Stimulated activated CD4-positive, alpha-beta T cell treated with anti-CD3 and anti-CD28 coated beads, Interleukin-12 subunit alpha, Interleukin-12 subunit beta, amount 100 ng/mL, for 48 hours (primary cell): ENCODE measurements at places on chromosomes 7 and 10.

DNA sequence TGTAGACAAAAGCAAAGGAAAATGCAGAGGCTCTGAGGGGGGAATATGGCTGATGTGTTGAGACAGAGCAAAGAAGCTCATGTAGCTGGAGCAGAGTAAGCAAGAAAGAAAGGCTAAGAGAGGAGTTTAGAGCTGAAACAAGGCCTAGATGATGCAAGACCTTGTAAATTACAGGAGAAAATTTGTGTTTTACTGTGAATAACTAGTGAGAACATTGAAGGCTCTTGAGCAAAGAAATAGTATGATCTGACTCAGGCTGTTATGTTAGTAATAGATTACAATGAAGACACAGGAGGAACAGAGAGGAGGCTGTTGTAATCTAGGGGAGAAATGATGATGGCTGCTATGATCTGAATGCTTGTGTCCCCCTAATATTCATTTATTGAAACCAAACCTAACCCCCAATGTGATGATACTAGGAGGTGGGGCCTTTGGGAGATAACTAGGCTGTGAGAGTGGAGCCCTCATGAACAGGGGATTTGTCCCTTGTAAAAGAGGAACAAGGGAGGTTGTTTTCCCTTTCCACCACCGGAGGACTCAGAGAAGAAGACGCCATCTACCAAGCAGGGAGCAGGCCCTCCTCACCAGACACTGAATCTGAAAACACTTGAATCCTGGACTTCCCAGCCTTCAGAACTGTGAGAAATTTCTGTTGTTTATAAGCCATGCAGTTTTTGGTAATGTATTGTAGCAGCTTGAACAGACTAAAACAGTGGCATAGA, 394.9 kb downstream of the HTR7 start:
- DNase-seq: no peak

DNA sequence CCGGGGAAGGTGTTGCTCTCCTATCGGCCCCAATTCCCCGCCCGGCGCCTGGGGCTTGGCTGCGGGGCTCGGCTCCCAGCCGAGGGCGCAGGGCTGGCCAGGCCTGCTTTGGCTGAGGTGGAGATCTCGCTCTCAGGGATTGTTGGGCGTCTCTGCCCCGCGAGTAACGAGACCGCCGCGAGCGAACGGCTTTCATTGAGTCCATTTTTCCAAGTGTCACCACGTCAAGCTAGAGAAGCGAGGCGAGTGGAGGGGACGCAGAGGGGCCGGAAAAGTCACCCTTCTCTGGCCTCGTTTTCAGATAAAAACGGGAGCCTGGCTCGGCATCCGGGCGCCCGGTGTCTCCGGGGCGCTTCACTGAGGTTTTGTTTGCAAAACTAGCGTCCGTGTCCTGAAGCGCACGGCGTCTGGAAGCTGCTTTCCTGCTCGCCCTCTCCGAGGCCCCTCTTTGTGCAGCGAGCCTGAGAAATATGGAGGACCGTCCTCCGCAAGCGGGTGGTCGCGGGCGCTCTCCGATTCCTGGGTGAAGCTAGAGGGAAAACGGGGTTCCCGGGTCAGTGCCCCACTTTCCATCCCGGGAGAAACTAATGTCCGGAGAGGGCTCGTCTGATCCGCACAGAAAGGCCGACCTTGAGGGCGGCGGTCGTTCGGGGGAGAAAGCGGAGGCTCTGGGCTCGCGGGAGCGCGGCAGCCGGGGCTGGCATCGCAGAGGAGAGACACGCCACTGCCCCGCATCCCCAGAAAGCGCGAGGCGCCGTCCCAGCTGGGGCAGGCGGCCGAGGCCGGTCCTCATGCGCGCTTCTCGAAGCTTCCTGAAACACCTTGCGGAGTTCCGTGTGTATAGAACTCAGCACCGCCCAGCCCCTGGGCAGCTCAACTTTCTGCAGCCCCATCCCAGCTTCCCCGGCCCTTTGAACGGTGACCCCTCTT, 3.5 kb upstream of the EN2 start:
- DNase-seq: no peak

DNA sequence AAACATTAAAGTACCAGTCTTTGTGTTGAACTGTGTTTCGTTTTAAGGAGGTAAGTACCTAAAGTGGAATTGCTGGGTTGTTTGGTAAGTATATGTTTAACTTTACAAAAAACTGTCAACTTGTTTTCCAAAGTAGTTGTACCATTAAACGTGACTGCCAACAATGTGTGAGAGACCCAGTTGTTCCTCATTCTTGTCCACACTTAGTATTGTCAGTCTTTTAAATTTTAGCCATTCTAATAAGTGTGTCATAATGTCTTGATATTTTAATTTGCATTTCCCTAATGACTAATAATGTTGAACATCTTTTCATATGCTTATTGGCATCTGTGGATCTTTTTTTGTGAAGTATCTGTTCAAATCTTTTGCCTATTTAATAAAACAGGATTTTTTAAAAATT, 74.3 kb downstream of the POLL start:
- no peak for DNase-seq

DNA sequence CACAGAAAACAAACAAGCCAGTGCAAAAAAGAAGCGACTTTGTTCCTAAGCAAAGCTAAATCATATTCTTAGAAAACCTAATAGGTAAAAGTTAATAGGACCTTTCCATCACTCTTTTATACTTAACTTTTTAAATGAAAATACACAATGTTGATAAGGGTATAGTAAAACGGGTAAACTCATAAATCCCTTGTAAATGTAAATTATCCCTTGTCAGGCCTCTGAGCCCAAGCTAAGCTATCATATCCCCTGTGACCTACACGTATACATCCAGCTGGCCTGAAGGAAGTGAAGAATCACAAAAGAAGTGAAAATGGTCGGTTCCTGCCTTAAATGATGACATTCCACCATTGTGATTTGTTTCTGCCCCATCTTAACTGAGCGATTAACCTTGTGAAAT, 76.4 kb downstream of the GSAP start:
- no peak for DNase-seq

GRCh38 chr7:151056666-151057505, 811 bp downstream of the CDK5 start:
- no peak for DNase-seq

GRCh38 chr10:48234295-48234694, 40.2 kb downstream of the FRMPD2 start:
- DNase-seq: no peak

- no peak for DNase-seq
These were observed 179.4 kb downstream of the PIP4K2A start for GRCh38 chr10:22534849-22535604.

DNA sequence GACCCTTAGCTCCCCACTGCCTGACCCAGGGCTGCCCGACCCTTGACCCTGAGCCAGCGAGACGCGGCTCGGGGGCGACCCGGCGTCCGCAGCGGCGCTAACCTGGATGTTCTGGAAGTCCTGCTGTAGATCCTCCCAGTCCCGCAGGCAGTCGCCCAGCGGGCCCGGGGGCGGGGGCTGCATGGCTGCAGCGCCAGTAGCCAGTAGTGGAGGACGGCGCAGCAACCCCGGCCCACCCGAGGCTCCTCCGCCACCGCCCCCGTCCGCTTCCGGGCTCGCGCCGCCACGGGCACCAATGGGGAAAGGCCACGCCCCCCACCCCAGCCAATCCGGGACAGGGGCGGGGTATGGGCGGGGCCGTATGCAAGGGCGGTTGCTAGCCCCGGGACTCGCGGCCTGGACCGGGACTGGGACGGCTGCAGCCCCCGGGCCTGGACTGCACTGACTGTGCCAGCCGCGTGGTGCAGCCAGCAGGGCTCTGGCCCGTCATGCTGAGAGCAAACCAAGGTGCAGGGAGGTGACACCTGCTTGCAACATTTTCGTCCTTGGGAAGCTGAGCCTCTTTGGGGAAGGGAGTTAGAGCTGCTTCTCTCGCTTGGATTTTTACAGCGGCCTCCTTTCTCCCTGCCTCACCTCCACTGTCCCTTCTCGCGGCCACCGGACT, at the start of gene TMEM120A:
TMEM120A (minus strand) TSS at position 208 of the 664 bp plus-strand sequence; CDS start at position 183, 25 bp downstream.
- DNase-seq: peak; percentile 84

DNA sequence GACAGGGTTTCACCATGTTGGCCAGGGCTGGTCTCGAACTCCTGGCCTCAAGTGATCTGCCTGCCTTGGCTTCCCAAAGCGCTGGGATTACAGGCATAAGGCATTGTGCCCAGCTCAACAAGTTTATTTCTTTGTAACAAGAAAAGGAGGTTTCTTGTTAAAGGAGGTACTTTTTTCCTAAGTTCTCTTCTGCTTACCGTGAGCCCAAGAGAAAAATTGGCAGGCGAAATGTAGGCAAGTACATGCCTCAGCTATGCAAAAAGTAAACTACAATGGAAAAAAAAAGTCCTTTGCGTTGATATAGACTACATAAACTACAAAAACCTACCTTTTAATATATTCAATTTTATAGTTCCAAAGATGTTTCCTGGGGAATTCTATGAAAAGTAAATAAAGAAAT, 122.6 kb downstream of the DKK1 start:
- DNase-seq: no peak

GRCh38 chr10:77877441-77878344, 48.9 kb downstream of the DLG5 start:
- DNase-seq: no peak

- no peak for DNase-seq
These were observed 20.1 kb upstream of the HABP2 start for GRCh38 chr10:113532724-113533123.

GRCh38 chr7:107049480-107049879, 5.0 kb downstream of the PRKAR2B start:
- no peak for DNase-seq
